Activated T-cell treated with anti-CD3 and anti-CD28 coated beads for 24 hours (primary cell): ENCODE measurements at places on chromosomes 2 and 18.

- no peak for DNase-seq
These were observed 249.9 kb downstream of the PIEZO2 start for GRCh38 chr18:10899481-10899880.

DNA sequence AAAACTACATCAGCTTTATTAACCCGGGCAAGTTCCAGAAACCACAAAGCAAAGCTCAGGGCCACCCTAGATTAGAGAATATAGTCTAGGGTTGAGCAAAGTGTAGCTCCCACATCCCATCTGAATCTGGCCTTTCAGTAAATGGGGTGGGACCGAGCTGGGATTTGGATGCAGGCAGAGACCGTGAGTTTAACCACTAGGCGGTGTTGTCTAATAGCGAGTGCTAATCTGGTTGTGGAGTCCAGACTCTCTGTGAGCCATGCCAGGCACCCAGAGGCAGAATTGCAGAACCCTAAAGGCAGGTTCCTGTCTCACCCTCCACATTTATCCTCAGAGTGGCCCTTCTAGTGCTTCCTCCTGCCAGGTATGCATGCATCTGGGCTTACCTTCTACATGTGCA is 435.9 kb downstream of the TSN start:
- no peak for DNase-seq

DNA sequence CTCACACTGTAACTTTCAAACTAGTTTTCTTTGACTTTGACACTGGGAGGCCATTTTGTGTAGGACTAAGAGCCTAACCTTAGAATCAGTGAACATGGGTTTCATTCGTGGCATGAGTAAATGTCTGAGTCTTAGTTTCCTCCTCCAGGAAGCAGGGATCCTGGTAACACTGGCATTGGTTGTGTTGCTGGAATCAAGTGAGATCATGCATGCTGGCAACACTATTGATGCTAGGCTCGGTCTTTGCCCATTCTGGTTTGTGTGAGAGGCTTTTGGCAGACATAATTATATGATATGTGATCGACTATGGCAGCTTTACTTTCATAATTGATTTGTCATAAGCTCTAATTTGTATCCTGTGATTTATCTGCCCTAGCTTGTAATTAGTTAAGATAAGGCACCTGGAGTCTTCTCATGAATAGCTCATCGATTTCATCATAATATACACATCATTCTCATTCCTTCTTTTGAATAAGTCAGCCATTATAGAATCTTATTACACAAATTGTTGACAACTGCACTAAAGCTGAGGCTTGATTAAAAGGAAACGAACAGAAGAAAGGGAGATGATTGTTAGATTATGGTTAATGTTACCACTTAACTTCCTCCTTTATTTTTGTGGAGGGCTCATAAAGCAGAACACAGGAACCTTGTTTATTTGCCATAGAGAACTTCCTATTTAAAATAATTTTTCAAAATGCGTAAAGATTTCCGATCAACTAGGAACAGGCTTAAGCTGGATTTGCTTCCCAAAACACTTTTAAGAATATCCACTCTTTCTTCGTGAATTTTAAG is 12.6 kb downstream of the PPP1R1C start:
- no peak for DNase-seq

- no peak for DNase-seq
These were observed 1.5 kb downstream of the GALR1 start for GRCh38 chr18:77250926-77251729.

DNA sequence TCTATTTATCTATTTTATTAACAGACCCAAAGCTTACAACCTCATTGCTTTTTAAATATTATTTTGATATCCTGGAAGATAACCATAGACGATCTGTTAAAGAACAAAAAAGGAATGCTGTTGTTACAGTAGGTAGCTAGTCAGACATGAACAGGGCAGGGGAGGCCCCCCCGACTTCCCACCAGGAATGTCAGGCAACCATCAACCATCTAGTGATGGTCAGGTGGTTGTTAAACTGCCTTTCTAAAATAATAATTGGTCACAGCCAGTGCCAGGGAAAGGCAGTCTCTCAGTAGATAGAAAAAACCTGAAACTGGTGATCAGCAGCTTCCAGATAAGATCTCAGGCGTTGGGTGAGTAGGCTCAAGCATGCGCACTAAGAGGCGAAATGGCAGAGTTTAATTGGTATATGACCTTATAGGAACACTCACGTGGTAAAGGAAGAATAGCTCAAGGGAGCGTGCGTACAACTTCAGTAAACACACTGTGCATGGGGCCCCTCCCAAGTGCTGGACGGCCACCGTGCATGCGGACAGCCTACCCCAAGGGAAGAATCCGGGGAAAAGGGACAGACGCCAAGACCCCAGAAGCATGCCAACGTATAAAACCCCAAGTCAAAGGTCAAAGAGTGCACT is 32.5 kb upstream of the CCL20 start:
- DNase-seq = no peak

GRCh38 chr2:3024401-3024935 is 353.1 kb downstream of the EIPR1 start:
- no peak for DNase-seq
